GM23338 (cell line): ENCODE measurements at places on chromosomes 2 and 18. TPM values are rescaled to one million over a fixed set of nuclear protein-coding genes. Genes with fewer than 3 reads are reported as not detected.

EPC2 gene
- 27.0 and 28.2 TPM in 2 replicates for total RNA-seq

HMSD gene
- 0.54 and 2.6 TPM in 2 replicates for total RNA-seq

IL36B gene
- not detected in 2 replicates for total RNA-seq

TDRD15 gene
- total RNA-seq = 0.07 TPM in 1 of 2 replicates, not detected in the other

TBC1D8 gene
- 36.9 and 39.5 TPM in 2 replicates for total RNA-seq

ITPRIPL1 gene
- total RNA-seq = 9.3 and 14.0 TPM in 2 replicates

RNF144A gene
- total RNA-seq = 12.5 and 14.7 TPM in 2 replicates

PRKAG3 gene
- total RNA-seq = not detected in 2 replicates

SERPINB3 gene
- total RNA-seq = 0.59 TPM in 1 of 2 replicates, not detected in the other

LIMS4 gene
- total RNA-seq = not detected in 2 replicates

FBXO48 gene
- total RNA-seq = 1.1 and 1.3 TPM in 2 replicates

CLK1 gene
- total RNA-seq = 26.7 and 43.3 TPM in 2 replicates

ZNF2 gene
- total RNA-seq = 2.5 and 3.4 TPM in 2 replicates

SFTPB gene
- total RNA-seq = not detected in 2 replicates

SCN7A gene
- 0.23 and 0.42 TPM in 2 replicates for total RNA-seq

SULT1C4 gene
- total RNA-seq = 2.1 TPM in 2 replicates

RSAD2 gene
- 0.10 TPM in 1 of 2 replicates, not detected in the other for total RNA-seq

NOL4 gene
- 0.52 and 4.4 TPM in 2 replicates for total RNA-seq

MDH1B gene
- total RNA-seq = 0.89 and 1.7 TPM in 2 replicates

WDR12 gene
- total RNA-seq = 98.1 and 118 TPM in 2 replicates

SCYGR4 gene
- not detected in 2 replicates for total RNA-seq

RPRD1A gene
- total RNA-seq = 155 and 157 TPM in 2 replicates

UGT1A1 gene
- not detected in 2 replicates for total RNA-seq

CSRNP3 gene
- 3.0 and 3.8 TPM in 2 replicates for total RNA-seq

HAAO gene
- total RNA-seq = 0.97 and 2.6 TPM in 2 replicates

C1QL2 gene
- total RNA-seq = 0.69 and 1.2 TPM in 2 replicates

SLC39A6 gene
- total RNA-seq = 46.8 and 47.3 TPM in 2 replicates

KLHL30 gene
- total RNA-seq = 0.07 TPM in 1 of 2 replicates, not detected in the other

ATP8B1 gene
- 3.0 and 3.9 TPM in 2 replicates for total RNA-seq

MYCN gene
- total RNA-seq = 145 and 161 TPM in 2 replicates

INPP1 gene
- 0.31 and 6.5 TPM in 2 replicates for total RNA-seq

TTC27 gene
- total RNA-seq = 26.4 and 41.3 TPM in 2 replicates

UBE2E3 gene
- 84.9 and 112 TPM in 2 replicates for total RNA-seq

RAX gene
- total RNA-seq = 0.03 and 0.08 TPM in 2 replicates
